Stimulated activated CD8-positive, alpha-beta memory T cell treated with anti-CD3 and anti-CD28 coated beads, Interleukin-7, amount 100 ng/mL, for 1 hour (primary cell): ENCODE measurements at places on chromosomes 5 and 9.

DNA sequence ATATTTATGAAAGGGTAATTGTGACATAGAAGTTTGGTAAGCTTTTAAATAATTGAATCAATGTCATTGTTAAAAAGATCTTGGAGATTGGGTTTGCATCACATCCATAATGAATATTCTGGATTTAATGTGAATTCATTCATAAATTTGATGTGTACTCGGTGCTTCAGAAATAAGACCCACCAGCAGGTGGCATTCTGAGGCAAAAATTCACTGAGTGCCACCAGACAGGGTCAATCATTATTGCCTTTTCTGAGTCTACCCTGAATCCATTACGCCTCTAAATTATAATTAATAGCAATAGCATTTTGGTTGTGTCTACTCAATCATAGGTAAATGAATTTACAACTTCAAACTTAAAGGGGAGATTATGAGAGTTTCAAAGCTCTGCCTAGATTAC, 1.0 kb downstream of the TRPC7 start:
- no peak for DNase-seq

- no peak for DNase-seq
These were observed 280.6 kb downstream of the EBF1 start for GRCh38 chr5:158819095-158819494.

- DNase-seq, result no peak
These were observed 82.4 kb upstream of the ADAMTS2 start for GRCh38 chr5:179427676-179428056.

DNA sequence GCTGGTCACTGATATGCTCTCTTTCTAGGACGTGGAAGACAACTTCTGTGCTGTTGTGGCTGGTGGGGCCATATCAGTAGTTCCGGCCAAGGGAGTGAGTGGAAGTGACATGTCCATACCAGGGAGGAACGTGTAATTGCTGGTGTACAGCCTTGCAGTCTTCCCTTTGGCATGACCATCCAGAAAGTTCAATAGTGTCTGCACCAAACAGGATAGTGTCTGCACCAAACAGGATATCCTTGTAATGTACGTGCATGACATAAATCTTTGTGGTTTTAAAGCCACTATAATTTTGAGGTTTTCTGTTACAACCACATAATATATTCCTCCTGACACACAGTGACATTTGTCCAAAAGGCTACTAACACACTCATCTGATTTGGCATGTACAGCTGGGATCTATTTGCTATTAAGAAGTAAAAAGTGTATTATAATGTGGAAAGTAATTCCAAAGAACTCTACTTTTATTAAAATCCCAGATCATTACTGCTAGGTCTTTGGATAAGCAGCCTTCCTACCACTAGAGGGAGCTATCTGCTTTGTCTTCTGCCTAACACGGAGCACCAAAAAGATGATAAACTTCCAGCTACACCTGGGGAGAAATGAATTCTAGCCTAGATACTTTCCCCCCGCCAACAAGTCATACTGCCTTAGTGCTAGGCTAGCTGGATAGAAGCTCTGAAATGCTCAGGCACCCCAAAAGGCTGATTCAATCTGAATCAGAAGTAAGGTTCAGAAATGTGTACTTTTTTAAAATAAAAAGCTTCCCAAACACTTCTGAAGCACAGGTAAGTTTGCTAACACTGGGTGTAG, 52.7 kb downstream of the RNF145 start:
- DNase-seq, result no peak

- DNase-seq, result no peak
These were observed 181.3 kb downstream of the NR2F1-AS1 start for GRCh38 chr5:93399675-93400074.

- no peak for DNase-seq
These were observed 11.4 kb upstream of the ENG start for GRCh38 chr9:127865645-127866464.

DNA sequence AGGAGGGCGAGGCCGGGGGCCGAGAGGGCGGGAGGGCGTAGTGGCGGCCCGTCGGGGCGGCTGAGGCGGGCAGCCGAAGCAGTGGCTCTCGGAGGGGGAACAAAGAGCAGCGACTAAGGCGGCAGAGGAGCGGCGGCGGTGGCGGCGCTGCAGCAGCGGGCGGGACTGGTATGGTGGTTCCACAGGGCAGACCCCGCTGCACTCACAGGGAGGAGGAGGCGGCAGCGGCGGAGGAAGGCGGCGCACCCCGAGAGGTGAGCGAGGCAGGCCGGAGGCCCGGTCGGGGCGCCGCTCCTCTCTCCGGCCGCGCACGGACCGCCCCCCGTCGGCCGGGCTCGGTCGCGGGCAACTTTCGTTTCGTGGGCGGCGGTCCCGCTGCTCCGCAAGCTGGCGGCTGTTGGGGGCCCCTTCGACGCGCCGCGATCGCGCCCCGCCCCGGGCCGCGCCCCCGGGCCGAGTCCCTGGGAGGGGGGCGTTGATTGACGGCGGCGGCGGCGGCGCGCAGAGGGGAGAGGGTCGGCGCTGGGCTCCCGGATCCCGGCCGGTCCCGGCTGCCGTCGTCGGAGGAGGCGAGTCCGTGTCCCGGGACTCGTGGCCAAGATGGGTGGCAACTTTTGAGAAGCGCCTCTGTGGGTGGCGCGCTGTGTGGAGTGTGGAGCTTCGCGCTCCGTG, 467 bp downstream of the CNOT6 start:
- no peak for DNase-seq

- DNase-seq, result no peak
These were observed 64.2 kb upstream of the FST start for GRCh38 chr5:53416144-53416738.

DNA sequence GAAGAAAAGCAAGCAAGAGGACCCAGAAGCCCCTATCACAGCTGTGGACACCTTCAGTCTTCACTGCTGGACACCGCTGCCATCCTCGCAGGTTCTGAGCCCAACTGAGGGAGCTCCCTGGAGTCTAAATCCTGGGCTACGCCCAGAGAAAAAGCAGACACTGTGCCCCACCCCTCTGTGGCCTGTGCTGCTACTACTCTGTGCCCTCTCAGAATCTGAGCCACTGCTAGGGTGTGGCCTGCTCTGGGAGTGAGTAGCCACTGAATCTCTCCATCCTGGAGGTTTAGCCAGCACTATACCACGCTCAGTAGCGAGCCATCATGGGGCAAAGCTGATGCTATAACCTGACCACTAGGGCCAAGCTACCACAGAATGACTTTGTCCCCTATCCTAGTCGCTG, 338.2 kb downstream of the NPR3 start:
- DNase-seq, result no peak

- no peak for DNase-seq
These were observed 112.1 kb downstream of the SNCAIP start for GRCh38 chr5:122424132-122424531.

DNA sequence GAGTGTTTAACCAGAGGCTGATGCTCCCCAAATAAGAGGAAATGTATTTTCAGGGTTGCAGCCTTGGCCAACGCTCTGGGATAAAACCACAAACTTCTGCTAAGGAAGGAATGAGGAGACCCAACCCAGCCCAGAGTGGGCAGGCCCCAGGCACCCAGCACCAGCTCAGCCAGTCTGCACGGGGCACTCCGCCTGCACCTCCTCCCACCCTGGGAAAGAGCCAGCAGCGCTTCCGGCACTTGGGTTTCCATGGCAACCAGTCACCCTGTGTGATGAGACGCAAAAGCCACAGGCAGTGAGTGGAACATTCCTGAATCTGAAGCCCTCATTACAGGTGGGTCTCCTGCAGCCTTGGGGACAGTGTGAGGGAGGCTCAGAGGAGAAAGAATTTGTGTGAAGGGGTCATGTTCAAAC, 85.2 kb upstream of the ZBTB43 start:
- DNase-seq, result peak; percentile 73

- DNase-seq, result no peak
These were observed 23.2 kb downstream of the MAP3K1 start for GRCh38 chr5:56838409-56839039.

GRCh38 chr5:126806-127205, 34.8 kb downstream of the PLEKHG4B start:
- DNase-seq, result no peak

DNA sequence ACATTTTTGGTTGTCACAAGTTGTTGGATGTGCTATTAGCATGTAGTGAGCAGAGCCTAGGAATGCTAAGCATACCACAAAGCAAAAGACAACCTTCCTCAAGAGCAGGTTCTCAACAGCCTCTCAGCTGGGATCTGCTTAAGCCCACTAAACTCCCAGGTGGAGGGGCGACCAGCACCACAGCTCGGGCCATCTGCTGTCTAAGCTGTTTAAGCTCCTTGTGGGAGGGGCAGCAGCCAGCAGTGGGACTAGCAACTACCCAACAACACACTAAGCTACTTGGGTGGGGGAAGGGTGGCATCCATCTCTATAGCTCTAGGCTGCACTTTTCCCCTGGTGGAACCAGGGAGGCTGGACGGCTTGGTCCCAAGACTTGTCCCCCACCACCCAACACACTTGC, 1052.7 kb upstream of the ARRDC3 start:
- no peak for DNase-seq

- DNase-seq, result no peak
These were observed 126.2 kb downstream of the BASP1 start for GRCh38 chr5:17343675-17344074.

- DNase-seq, result no peak
These were observed 122.5 kb downstream of the SLC1A3 start for GRCh38 chr5:36728697-36729543.

DNA sequence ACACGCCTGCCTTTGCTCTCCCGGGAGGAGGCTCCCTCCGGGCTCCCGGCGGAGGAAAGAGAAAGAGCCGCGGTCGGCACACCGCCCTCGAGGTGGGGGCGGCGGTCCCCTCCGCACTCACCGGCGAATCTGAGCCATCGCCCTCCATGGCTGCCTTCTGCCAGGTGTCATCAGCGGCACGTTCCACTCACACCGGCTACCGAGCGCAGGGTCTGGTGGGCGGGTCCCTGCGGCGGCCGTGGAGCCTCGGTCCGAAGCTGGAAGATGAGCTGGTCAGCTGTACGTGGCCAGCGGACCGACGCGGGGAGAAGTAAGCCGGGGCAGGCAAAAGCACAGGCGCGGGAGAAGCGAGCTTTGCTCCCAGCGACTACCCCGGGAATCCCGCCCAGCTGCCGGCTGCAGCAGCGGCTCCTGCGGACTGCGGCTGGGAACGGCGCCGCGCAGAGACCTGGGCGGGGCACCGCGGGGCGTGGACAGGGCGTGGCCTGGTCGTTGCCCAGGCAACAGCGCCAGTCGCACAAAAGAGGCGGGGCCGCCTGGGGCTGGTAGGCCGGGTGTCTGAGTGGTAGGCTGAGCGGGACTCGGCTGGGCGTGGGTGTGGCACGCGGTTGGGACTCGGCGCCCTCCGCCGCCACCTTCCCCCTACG, at the start of gene TRIM36:
Gene TRIM36, minus strand, starts transcription at position 422 of the 647 bp plus-strand sequence. Its CDS starts 274 bp downstream, at position 148.
- peak; percentile 78 for DNase-seq

DNA sequence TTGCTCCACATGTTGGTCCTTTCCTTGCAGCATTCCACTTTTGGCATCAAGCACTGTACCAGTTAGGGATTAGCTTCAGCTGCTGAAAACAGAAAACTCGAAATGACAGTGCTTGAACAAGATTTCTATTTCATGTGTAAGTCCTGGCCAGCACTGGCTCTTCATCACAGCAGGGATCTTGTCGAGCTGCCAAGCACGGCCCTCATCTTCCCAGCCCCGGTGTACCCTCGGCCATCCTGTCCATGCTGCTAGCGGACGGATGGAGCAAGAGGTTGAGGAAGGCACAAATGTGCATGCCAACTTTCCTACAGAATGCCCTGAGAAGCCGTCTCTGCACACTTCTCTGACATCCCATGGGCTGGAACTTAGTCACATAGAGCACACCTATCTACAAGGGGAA, 130.6 kb downstream of the TENT4A start:
- no peak for DNase-seq

DNA sequence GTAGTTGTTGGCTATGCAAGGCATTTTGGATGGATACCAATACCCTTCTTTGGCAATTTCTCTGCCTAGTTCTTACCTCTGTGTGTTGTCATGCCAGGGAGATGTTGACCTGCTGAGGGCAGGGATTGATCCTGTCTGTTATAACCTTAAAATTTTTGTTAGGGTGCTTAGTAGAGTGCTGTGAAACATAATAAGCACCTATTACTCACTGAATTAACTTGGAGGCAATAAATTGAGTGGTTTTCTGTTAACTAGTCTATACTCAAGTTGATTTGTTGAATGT, 177.2 kb downstream of the ARHGAP26 start:
- no peak for DNase-seq

- DNase-seq, result no peak
These were observed 9.9 kb downstream of the SNCB start for GRCh38 chr5:176620333-176620981.

- DNase-seq, result no peak
These were observed 38.5 kb downstream of the VPS13A start for GRCh38 chr9:77215874-77216273.

- DNase-seq, result no peak
These were observed 421.4 kb upstream of the WWC1 start for GRCh38 chr5:167870055-167870454.

DNA sequence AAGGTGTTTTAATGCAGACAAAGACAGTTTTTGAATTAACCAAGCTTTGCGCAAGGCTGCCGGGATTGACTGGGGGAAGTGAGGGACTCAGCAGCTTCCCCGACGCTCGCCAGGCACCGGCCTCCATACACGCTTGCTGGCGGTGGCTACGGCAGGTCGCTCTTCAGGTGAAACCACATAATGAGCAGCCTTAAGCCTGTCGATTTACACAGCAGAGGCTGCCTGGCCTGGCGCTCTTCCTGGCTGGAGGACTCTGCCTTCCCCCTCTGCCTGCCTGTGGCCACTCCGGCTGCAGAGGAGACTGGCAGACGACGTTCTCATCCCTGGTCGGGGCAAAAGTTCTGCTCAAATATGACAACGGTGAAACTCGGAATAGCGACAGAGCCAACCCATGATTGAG, 9.0 kb upstream of the NOTCH1 start:
- DNase-seq, result no peak

- DNase-seq, result no peak
These were observed 18.1 kb downstream of the ZBTB5 start for GRCh38 chr9:37447111-37447510.

DNA sequence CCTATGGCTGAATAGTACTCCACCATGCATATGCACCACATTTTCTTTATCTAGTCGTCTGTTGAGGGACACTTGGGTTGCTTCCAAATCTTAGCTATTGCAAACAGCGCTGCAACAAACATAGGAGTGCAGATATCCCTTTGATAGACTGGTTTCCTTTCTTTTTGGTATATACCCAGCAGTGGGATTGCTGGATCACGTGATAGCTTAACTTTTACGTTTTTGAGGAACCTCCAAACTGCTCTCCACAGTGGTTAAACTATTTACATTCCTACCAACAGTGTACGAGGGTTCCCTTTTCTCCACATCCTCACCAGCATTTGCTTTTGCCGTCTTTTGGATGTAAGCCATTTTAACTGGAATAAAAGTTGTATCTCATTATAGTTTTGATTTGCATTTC, 142.6 kb downstream of the TARS1 start:
- no peak for DNase-seq

GRCh38 chr9:126499911-126500599, 113.7 kb upstream of the LMX1B start:
- DNase-seq, result no peak
